CD4-positive, alpha-beta T cell treated with Interleukin-21 for 1 hour (primary cell): ENCODE measurements at places on chromosomes 2 and 18.

DNA sequence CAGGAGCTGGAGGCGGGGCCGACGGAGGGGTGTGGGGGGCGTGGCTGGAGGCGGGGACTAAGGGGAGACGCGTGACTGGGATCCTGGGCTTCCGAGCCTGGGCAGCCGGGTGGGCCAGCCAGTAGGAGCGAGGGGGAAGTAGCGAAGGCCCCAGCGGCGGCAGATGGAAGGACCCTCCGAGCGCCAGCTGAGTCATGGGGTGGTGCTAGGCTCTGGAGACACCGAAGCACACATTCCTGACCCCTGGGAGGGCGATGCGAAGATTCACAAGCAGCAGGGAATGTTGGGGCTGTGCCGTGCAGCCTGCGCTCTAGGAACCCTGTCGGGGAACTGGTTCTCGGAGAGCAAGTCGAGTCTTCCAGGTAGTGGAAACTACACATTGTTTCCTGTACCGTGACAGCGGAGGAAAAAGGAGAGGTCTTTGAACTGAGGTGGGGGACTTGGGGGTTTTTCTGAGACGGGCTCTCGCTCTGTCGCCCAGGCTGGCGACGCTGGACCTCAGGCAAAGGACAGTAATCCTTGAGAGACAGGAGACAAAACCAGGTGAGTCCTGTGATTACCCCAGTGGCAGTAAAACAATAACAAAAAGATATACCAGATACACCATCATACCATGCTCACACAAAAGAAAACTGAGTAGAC, 650 bp upstream of the AFG3L2 start:
- DNase-seq: no peak

DNA sequence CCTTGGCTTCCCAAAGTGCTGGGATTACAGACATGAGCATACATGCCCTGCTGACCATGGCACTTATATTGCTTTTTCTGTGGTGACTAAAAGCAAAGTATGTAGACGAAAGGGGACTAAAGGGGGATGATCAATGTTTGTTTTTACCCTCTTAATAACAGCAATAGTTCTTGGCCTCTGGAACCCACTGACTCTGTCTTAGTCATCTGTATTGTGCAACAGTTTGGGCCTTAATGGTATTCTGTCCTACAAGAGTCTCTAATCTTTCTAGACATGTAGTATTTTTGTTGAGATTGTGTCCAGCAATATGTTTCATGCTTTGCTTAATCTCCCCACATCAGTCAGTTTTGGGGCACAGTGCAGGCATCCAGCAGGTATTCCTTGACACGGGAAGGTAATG, 359.9 kb upstream of the FANCL start:
- no peak for DNase-seq

- DNase-seq: no peak
Measured at GRCh38 chr2:240254337-240255164, 114.1 kb upstream of the OTOS start.

DNA sequence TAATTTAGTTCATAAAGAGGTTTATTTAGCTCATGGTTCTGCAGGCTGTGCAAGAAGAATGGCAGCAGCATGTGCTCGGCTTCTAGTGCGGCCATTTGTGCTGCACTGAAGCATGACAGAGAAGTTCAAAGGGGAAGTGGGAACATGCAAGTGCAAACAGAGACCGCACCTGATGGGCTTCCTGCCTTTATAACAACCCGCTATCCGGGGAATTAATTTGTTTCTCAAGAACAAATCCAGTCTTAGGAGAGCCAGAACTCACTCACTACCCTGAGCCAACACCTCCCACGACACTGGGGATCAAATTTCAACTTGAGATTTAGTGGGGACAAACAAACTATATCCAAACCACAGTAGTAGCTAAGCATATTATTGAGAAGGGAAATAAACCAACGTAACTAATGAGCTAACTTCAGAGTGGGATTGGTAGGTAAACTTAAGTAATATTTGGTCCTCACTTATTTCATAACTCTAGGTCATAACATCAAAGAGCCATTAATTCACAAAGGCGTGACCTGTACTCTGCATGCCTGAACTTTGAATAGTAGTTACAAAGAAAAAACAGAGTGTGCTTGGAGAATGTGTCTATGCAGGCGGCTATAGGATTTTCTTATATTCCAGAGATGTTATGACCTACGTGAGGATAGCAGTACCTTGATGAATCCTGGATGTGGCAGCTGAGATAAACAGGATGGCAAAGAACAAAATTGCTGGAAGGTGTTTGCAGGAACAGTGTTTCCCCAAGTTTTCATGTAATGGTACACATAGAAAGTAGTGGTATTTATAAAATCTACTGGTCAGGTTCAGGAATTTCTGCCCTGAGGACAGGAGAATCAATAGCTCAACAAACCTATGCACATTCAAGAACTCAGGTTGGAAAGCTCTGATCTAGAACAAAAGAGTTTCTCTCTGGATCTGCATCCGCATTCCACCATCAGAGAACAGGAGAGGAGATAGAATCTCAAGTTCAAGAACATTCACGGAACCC, 845.9 kb upstream of the ID2 start:
- peak; percentile 8 for DNase-seq

DNA sequence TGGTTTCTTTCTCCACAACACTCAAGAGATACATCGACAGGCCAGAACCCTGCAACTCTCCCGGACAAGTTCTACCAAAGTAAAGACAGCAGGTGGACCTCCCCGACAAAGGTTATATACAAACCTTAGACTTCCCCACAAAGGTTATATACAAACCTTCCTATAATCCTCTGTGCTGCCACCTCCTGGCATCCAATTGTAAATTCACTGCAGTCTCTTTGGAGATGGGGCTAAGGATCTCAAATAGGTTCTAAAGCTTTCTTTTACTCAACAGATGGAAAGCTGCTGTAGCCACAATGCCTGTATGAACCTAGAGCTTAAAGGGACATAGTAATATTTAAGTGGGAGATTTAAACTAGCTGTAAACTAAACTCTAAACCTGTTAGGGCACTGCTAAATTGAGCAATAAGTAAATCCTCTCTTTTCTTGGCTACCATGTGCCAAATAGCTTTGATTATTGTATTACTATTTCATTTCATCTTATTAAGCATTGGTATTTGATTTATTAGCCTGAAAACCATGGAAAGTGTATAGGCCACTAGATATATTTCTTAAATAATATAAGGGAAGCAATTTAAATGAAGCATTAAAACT, 9.8 kb upstream of the MREG start:
- peak; percentile 57 for DNase-seq

- DNase-seq: no peak
Measured at GRCh38 chr2:184532551-184532950, 65.8 kb upstream of the ZNF804A start.

GRCh38 chr2:134206573-134206972, 47.3 kb upstream of the MGAT5 start:
- DNase-seq: no peak

GRCh38 chr2:42085706-42086487, 38.1 kb downstream of the PKDCC start:
- no peak for DNase-seq

GRCh38 chr2:27347641-27348040, 8.9 kb downstream of the GTF3C2 start:
- no peak for DNase-seq

- no peak for DNase-seq
Measured at GRCh38 chr2:102514061-102514785, 41.2 kb downstream of the SLC9A4 start.

DNA sequence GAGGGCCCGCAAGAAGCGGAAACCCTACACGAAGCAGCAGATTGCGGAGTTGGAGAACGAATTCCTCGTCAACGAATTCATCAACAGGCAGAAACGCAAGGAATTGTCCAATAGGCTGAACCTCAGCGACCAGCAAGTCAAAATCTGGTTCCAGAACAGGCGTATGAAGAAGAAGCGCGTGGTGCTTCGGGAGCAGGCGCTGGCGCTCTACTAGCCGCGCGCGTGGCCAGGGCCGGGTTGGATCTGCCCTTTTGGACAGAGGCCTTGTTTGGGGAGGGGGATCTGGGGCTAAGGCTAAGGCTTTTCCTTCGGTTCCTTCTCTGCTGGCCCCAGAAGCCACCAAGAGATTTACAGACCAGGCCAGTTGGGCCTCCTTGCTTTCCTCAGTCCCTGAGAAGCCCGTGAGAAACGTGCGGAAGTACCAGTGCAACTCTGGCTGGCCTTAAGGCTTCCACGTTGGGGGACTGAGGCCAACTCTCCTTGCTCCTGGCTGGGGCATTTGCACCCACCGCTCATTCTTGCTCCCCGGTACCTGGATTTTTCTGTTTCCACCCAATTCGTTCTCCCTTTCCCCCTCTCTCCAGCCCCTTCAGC, 1.0 kb downstream of the HOXD12 start:
- DNase-seq: no peak

- peak; percentile 11 for DNase-seq
Measured at GRCh38 chr2:155690785-155691184, 641.7 kb downstream of the NR4A2 start.

- no peak for DNase-seq
Measured at GRCh38 chr2:43300781-43301583, 74.6 kb upstream of the ZFP36L2 start.

DNA sequence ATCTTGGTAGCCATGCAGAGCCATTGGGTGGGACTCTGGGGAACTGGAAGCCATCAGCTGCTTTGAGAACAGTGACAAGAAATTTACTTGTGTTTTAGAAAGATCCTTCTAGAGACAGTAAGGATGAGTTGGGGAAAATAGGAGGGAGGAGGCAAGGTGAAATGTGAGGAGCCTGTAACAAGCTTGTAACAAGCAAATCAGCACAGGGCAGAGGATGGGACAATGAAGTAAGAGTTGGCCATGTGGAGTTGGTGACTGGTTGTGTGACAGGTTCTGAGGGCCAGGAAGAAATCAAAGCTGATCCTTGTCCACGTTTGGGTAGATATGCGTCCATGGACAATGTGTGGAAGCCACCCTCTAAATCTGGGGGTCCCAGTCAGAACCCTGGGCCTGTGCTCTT, 84.4 kb downstream of the MYO3B start:
- DNase-seq: no peak

DNA sequence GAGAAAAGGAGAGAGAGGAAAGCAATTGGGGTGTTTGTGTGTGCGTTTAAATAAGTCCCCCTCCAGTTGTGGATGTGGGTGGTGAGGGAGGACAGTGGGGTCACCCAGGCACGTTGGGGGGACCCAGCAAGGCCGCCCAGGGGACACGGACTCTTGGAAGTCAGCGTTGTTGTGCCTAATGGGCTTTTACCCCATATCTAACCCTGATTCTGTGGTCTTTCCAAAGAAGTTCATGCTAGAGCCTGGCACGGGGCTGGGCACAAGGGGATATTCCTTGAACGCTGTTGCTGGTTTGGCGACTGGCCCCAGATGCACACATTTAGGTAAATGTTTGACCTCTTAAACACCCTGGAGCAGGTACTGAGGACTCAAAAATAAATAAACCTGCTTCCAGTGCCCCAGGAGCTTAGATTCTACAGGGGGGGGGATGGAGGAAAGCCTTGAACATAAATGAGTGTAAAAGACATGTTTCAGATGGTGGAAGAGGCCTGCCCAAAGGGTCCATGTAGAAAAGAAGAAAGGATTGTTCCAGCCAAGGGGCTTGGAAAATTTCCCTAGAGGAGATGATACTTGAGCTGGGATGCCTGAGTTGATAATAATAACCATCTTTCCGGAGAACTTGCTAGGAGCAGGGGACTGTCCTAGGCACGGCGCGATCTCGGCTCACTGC, 97.7 kb upstream of the SIX3 start:
- no peak for DNase-seq

GRCh38 chr2:73749314-73749713, 12.2 kb upstream of the TPRKB start:
- DNase-seq: no peak

- DNase-seq: no peak
Measured at GRCh38 chr2:182866461-182867406, at the start of gene FRZB. Gene FRZB (minus strand): TSS chr2:182866637. CDS start chr2:182866552, 85 bp downstream.

GRCh38 chr2:2933426-2933825, 444.2 kb downstream of the EIPR1 start:
- no peak for DNase-seq

- no peak for DNase-seq
Measured at GRCh38 chr2:228628682-228629081, 447.2 kb upstream of the SPHKAP start.

DNA sequence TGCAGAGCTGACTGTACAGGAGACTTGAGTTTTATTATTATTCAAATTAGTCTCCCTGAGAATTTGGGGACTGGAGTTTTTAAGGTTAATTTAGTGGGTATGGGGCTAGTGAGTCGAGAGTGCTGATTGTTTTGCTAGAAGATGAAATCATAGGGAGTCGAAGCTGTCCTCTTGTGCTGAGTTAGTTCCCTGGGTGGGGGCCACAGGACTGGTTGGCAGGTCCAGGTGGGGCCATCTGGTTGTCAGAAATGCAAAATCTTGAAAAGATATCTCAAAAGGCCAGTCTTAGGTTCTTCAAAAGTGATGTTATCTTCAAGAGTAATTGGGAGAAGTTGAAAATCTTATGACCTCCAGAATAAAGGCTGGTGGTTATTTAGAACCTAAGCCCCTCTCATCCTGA, 267.3 kb downstream of the MYCN start:
- no peak for DNase-seq

GRCh38 chr18:74990563-74991081, 218.3 kb downstream of the PTGR3 start:
- no peak for DNase-seq

GRCh38 chr2:183543731-183544130, 419.5 kb downstream of the NUP35 start:
- no peak for DNase-seq

- DNase-seq: no peak
Measured at GRCh38 chr18:67519592-67519991, 3.1 kb upstream of the DSEL start.

GRCh38 chr18:6059551-6059950, 164.2 kb upstream of the TMEM200C start:
- DNase-seq: no peak

DNA sequence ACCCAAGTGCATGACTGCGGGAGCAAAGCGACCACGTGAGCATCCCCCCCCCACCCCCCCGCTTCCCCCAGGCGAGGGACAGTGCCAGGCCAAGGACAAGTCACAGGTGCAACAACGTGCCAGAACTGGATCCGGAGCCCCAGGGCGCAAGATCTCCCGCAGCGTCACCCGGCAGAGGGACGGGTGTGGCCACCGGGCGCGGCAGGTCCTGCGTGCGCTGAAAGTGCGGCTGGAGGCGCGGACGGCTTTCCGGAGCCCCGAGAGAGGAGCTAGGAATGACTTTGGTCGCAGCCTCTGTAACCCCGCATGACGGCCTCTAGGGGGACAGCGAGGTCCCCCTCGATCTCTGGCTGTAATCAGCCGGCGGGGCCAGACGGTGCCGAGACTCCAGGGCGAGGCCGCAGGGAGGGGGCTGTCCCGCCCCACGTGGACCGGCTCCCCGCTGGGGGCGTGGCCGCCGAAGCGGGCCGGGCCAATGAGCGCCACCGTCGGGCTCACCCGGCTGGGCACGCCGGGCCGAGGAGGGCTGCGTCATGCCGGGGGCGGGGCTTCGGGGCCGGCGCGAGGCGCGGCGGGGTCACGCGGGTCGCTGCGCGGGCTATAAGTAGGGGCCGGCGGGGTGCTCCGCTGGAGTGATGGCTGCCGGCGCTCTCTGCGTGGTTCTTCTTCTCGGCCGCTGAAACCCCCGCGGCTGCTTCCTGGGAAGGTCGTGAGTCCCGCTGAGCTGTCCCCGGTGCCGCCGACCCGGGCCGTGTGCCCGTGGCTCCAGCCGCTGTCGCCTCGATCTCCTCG, at the start of gene SLC20A1:
Gene SLC20A1, plus strand, starts transcription at position 630 of the 792 bp plus-strand sequence. CDS start 890 bp downstream, outside the sequence.
- DNase-seq: peak; percentile 98
